ENCODE measurements at places on chromosomes 16 and 17. TPM values are rescaled to one million over a fixed set of nuclear protein-coding genes. Genes with fewer than 3 reads are reported as not detected.

The SCGB1C2 gene
- not detected for total RNA-seq

GRCh38 chr17:55341432-55341831 is 76.7 kb downstream of the HLF start:
- DNase-seq: no peak

- DNase-seq: no peak
Observed at GRCh38 chr17:21104608-21105007, 22.2 kb upstream of the DHRS7B start.

DNA sequence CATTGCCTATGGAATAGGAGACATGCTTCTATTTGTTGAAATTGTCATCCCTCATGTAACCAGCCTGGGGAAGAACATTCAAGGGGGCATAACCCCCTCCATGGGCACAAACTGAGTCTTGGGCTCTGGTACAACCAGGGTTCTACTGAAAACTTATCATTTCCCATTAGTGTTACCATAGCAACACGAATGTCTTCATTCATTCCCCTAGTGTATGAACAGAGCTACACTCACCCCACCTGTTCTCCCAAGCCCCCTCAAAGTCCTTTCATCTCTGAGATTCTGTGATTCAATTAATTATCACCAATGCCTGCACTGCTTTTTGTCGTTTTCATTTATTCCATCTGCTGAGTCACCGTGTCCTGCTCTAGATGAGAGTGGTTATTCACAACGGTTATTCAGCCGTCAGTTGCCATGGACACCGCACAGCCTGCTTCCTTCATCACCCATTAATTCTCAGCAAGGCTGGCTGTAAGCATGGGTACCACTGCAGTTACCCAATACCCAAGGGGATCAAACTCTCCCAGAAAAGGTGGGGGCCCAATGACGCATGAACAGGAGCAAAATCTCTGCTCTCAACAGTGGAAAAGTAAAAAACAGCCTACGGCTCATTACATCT is 1.6 kb upstream of the GAST start:
- DNase-seq: no peak

- DNase-seq: no peak
Observed at GRCh38 chr17:71959154-71959553, 161.7 kb upstream of the SOX9 start.

Measured in omental fat pad (tissue), 4 donors.